ENCODE measurements at places on chromosomes 7 and 10.

DNA sequence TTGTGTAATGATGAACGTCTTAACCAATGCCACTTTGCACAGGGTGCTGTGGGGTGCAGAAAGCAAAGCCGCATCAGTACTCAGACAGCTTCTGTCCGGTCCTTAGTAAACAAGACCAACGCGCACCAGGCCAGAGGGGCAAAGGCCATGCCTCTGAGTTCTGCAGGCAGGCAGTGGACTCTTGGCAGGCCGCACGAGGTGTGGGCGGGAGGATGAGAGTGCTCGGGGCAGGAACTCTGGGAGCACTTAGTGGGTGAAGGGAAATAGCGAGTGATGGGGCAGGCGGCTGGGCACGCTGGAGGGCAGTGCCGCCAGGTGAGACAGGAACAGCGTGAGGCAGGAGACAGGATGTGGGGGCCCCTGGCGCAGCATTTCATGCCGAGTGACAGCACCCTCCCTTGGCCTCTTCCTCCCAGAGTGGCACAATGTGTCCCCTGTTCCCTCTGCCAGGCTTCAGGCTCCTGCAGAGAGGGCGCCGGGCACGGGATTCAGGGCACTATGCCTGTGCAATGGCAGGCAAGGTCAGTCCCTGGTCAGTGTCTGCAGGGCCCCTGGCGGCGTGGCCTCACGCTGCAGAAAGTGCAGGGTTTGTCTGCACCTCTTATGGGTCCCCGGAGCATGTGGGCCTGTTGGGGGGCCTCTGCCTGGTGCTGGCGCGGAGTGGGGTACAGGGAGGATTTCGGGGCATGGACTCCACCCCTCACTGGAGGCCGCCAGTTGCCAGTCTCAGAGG lies 60.4 kb downstream of the VIPR2 start:
- DNase-seq: no peak

DNA sequence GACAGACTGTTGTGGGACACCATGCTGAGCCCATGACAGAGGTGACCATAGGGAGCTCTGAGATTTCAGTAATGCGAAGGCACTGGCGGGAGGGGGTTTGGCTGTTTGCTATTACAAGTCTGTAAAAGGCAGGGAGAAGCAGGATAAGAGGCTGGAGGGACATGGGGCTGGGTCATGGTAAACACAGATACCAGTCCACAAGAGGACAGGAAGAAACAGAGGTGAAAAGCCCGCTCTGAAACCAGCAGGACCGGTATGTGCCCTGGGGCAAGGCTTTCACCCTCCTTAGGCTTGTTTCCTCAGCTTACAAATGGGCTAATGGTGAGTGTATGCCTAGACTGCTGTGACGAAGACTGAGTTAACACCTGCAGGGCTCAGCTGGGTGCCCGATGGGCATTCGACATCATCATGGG lies 34.1 kb downstream of the ANXA11 start:
- DNase-seq: peak; percentile 33

DNA sequence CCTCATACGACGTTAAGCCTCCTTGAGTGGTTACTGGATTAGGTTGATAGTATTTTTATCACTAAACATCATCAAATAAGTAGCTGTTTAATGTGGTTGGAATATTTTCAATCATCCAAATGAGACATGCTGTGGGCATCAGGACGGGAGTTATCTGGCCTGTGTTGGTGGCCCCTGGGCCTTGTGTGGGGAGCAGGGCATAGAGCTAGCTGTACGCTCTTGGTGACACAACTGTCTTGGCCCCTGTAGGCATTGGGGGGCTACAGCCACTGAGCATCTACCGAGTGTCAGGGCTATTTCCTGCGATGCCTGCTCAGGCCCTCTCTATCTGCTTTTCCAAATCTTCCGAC lies 28.3 kb downstream of the BAG3 start:
- DNase-seq: no peak

- DNase-seq: no peak
Observed at GRCh38 chr10:114715171-114715670, 57.1 kb upstream of the ABLIM1 start.

GRCh38 chr7:157474685-157475084 lies 137.9 kb downstream of the DNAJB6 start:
- peak; percentile 70 for DNase-seq

GRCh38 chr7:25167262-25167843 lies 42.3 kb upstream of the CYCS start:
- no peak for DNase-seq

- DNase-seq: no peak
Observed at GRCh38 chr10:91772869-91773268, 25.4 kb upstream of the TNKS2 start.

GRCh38 chr7:11343136-11343535 lies 369.5 kb downstream of the PHF14 start:
- DNase-seq: peak; percentile 34

All from GM23338 (cell line).